Fibroblast of villous mesenchyme (primary cell): ENCODE measurements at places on chromosomes 2 and 18. TPM values are rescaled to one million over a fixed set of nuclear protein-coding genes. Genes with fewer than 3 reads are reported as not detected.

- no peak for DNase-seq
These were observed 12.4 kb upstream of the IFIH1 start for GRCh38 chr2:162330881-162331280.

DNA sequence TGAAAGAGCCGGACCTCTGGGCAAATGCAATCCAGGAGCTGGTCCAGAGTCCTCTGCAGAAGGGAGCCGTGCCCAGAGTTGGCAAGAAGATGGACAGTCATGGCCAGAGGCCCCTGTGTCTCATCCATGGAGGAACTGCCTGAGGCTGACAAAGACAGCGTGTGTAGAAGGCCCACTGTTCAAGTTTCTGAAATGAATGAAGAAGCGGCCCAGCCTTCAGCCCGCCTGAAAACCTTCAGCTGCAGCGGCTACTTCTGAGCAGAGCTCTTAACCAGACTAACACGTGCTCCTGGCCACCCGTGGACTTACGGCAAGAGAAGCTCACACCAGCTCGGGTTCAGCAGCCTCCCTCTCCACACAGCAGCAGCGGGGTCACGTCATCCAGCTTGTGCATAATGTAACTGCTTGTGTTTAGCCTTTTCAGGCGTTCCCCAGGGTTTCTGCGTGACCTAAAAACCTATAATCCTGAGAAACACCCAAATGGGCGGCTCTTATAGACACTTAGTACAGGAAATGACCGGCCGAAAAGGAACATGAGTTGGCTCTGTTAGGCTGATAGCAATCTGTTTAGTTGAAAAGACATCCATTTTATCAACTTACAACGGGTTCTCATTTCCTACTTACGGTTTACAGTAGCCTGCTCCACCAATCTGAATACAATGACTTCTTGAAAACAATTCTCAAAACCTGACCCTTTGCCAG is at the start of gene FAM124B:
Gene FAM124B, minus strand, starts transcription at position 467 of the 702 bp plus-strand sequence. Its CDS starts 339 bp downstream, at position 128.
- peak; percentile 99 for DNase-seq

The MARCHF4 gene
- total RNA-seq, result 5.2 and 10.8 TPM in 2 replicates

GRCh38 chr2:188678882-188679281 is 295.3 kb upstream of the COL3A1 start:
- DNase-seq, result peak; percentile 93

DNA sequence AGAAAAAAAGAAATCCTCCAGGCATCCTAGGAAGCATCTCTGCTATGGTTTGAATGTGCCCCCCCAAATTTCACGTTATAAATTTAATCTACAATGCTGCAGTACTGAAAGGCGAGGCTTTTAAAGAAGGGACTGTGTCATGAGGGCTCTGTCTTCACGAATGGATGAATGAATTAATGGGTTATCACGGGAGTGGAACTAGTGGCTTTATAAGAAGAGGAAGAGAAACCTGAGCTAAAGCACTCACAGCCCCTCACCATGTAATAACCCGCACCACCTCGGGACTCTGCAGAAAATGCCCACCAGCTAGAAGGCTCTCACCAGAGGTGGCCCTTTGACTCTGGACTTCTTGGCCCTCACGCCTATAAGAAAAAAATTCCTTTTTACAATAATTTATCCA is 27.6 kb downstream of the RNU4ATAC start:
- DNase-seq, result no peak

DNA sequence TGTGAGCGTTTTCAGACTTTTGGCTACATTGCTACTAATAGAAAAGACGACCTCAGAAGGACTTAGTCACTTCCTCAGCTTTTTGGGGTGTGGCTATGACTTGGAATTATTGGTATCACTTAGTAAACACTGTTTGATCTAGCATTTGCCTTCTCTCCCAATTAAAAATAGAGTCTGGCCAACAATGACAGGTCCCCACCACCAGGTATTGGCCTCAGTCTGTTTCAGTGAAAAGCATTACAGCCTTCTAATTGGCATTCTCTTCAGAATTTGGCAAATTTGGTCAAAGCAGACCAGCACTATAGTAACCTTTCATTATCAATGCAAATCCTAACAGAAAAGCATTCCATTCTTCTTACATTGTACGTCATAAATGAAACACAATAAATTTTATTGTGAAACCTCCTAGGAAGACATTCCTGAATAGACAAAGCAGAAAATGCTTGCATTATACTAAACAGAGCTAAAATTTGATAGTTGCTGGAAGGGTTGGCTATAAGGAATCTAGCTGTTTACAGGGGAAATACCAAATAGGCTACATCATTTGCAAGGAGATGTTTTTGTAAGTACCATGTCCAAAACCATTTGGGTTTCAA is 613.9 kb downstream of the IRS1 start:
- DNase-seq, result peak; percentile 92
